Kidney tubule cell (primary cell): ENCODE measurements at places on chromosomes 7 and 10.

GRCh38 chr10:129511758-129512157, 44.7 kb downstream of the MGMT start:
- no peak for DNase-seq

GRCh38 chr10:15990535-15991129, 130.3 kb upstream of the MINDY3 start:
- no peak for DNase-seq

GRCh38 chr10:129505500-129506075, 38.5 kb downstream of the MGMT start:
- no peak for DNase-seq

DNA sequence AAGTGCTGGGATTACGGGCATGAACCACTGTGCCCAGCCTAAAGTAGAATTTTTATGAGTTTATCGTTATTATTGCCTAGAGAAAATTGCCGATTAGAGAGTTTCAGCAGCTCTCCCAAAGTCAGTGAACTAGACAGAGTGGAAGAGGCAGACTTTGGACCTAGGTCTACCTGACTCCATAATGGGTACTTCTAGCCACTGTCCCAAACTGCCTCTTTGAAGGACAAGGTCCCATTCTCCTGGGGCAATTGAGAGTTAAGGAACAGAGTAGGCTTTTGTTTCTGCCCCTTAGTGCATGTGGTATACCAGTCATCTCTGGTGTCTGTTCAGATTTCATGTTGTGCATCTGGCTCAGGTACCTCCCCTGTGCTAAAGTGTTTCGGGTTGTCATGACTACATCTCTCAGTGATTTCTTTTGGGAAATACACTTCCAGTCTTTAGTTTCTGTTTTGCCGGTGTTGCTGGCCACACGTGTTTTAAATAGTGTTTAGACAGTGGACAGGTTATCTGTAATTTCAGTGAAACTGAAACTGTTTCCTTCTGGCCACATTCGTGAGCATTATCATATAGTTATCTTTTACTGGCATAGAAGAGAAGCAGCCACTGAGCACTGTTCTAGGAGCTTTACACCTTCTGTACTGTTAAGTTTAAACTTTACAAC, 4.7 kb downstream of the TMEM236 start:
- peak; percentile 74 for DNase-seq

- DNase-seq: peak; percentile 10
Measured at GRCh38 chr7:37853468-37853867, 5.1 kb downstream of the NME8 start.

GRCh38 chr7:107715531-107715930, 28.4 kb upstream of the CBLL1 start:
- DNase-seq: peak; percentile 52

DNA sequence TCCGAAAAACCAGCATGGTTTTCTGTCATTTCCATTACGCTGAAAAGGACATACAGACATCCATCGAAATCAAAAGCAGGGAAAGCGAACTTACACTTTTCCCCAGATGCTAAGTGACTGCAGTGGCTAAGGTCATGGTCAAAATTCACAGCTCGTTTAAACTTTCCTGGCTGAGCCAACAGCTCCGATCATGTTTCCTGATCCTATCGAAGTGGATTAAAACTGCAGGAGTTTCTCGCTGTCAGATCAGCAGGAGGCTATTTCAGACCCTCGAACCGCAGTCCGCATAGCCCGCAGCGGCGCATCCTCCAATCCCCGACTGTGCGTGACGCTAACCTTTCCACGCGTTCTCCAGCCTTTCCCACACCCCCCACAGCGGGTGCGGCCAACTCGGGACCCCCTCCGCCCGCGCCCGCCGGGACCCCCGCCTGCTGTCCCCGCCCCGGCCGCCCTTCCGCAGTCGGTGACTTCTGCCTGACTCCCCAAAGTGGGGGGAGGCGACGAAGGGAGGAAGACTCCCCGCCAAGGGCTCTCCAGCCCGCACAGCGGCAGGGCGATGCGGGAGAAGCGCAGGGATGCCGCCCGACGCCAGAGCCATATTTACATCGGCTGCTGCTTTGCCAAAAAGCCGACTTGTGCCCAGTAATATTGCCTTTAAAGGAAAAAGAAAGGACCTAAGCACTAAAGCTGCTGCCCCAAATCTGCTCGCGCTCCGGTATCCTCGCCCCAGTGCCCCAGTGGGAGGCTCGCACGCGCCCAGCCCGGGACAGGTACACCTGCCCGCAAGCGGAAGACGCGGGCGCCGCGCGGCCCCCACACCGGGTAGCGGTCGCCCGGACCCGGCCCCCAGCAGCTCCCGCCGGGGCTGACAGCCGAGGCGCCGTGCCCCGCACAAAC, 1.2 kb downstream of the PIP4K2A start:
- DNase-seq: peak; percentile 33

GRCh38 chr7:121279060-121279620, 49.7 kb upstream of the WNT16 start:
- no peak for DNase-seq

GRCh38 chr10:62005281-62005680, 103.8 kb downstream of the ARID5B start:
- DNase-seq: no peak

DNA sequence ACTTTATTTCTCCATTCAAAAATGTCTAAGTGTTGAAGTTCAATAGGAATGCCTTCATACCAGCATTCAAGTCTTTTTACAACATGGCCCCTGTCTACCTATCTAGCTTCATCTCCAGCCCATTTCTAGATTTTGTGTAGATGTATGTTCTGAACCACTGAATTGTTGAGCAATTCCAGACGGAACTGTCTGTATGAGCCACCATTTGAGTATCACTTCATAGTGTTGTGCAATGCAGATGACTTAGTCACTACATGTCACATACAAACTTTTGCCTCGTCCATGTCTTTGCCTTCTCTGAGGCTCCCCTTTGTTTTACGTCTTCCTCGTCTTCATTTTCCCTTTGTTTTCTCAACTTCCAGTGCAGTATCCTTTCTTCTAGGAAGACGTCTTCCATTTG, 118.1 kb downstream of the INHBA start:
- no peak for DNase-seq

DNA sequence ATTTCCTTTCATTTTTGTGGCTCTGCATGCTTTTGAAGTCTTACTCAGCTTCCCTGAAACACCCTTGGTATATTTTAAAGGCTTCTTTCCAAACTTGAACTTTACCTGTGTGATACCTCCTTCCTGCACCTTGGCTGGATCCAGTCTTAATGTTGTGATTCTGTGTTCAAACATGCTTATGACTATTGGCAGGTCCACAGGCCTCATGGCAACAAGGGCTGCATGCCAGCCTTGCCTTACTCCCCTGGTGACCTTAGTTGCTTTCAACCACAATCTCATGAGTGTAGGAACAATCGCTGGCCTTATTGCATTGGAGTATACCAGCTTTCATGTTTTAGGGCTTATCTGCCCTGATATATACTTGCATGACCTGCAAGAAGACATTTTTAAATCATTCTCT, 238.7 kb downstream of the KIF20B start:
- DNase-seq: no peak

- peak; percentile 55 for DNase-seq
Measured at GRCh38 chr10:5076615-5077014, 17.6 kb upstream of the AKR1C3 start.

- no peak for DNase-seq
Measured at GRCh38 chr10:30420266-30420665, 13.7 kb upstream of the MAP3K8 start.

GRCh38 chr10:6384847-6385246, 182.1 kb downstream of the PFKFB3 start:
- DNase-seq: no peak

- peak; percentile 79 for DNase-seq
Measured at GRCh38 chr7:70736715-70737460, 395.1 kb upstream of the GALNT17 start.

GRCh38 chr7:30041526-30042269, 13.5 kb downstream of the PLEKHA8 start:
- DNase-seq: no peak

DNA sequence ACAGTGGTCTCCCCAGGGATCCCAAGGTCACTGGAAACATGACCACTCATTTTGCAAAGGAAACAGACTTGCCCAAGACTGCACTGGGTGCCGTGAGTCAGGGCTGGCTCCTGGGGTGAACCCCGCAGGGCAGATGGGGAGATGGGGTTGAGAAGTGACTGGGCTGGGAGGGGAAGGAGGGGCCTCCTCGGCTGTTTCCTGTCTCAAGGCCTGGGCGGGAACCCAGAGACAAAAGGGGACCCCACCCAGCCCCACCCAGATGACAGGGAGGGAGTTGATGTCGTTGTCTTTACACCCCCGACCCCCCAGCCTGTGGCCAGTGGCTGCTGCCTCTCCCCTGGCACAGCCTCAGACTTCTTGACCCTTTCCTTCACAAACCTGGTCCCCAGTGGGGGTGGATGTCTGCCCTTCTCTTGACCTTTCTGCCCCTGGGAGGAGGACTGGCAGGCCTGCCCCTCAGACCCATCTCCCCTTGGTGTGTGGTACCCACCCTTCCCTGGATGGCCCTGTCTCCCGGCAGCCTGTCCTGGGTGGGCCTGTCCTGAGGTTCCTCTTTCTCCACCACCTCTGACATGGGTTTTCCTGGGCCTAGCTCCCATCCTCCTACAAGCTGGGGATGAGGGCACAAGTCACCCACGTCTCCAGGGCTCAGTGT, 1.4 kb downstream of the MYO1G start:
- DNase-seq: no peak

- no peak for DNase-seq
Measured at GRCh38 chr10:32976338-32976737, 18.3 kb upstream of the ITGB1 start.

DNA sequence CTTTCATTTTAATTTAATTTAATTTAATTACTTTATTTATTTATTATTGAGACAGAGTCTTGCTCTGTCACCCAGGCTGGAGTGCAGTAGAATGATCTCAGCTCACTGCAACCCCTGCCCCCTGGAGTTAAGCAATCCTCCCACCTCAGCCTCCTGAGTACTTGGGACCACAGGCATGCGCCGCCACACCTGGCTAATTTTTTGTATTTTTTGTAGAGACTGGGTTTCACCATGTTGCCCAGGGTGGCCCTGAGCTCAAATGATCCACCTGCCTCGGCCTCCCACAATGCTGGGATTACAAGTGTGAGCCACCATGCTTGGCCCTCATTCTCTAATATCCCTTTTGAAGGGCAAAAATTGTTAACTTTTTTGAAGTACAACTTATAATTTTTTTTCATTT, 92.9 kb downstream of the XRCC2 start:
- peak; percentile 9 for DNase-seq
